Amygdala (tissue), 56 donors: ENCODE measurements at places on chromosomes 16 and 17.

DNA sequence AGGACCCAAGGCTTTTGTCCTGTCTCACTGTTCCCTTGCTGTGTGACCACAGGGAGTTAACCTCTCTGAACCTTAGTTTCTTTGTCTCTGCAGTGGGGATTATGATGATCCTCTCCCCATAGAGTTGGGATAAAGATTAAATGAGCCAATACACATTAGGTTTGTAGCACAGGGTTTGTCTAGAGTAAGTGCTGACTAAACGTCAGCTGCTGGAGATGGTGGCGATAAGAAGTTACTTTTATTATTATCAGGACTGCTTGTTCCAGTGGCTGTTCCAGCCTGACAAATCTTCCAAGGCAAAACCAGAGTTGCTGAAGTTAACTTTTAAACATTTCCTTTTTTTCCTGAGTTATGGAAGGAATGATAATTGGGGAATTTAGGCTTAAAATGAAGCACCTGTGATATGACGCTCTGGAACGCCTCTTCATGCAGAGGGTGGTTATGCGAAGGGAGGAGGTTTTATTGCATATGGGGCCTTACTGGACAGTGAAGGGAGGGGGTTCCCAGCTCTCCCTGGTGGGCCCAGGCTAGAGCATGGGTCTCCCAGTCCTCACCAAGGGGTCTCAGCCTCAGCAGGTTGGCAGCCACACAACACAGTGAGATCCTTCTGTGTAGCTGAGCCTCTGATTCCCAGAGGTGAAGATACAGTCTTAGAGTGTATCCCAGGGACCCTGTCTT lies 35.8 kb downstream of the PLCG2 start:
- DNase-seq: no peak

DNA sequence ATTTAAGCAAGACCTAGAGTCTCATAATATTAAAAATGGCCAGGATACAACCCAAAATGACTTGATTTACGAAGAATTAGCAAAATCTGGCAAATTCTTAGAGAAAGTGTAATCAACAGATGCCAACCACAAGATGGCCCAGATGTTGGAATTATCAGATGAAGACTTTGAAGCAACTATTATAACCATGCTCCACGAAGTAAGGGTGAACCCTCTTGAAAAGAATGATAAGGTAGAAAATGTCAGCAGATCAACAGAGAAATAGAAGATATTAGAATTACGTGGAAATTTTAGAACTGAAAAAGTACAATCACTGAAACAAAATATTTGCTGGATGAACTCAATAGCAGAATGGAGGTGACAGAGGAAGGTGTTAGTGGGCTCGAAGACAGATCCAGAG lies 50.1 kb upstream of the CLEC19A start:
- DNase-seq: no peak

DNA sequence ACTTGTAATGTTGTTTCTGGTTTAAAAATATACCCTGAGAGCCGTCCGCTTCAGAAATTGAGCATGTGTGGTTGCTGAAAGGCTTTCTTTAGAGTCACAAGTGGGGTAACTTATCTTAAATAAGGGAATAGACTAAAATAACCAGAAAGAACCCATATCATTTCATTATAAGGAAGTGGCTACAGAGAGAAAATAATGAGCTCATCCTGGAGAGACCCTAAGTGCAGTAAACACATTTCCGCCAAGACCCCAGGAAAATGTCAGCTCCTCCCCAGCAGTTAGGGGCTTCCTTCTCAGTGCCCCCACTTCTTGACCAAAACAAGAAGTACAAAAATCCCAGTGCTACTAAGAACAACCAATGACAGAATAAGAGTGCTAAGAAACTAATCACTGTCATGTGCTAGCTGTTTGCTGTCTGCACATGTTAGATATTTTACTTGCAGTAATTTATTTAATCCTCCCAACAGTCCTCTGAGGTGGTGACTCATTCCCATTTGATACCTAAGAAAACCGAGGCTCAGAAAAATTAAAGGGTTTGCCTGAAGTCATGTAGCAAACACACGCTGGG lies 83.5 kb downstream of the CDYL2 start:
- no peak for DNase-seq

DNA sequence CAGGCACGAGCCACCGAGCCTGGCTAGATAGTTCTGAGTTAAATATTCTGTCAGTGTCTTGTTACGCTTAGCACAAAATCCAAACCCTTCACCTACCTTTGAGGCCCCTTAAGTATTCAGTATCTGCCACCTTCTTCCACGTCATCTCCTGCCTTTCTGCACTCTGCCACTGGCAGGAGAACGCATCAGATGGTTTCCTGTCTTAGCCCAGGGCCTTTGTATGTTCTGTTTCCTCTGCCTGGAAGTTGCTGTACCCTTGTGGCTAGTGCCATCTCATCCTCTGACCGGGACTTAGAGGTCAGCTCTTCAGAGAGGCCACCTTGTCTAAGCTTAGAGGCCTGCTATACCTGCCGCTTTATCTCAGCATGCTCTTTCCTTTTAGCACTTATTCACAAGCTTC lies 67.5 kb upstream of the LGALS9 start:
- no peak for DNase-seq

DNA sequence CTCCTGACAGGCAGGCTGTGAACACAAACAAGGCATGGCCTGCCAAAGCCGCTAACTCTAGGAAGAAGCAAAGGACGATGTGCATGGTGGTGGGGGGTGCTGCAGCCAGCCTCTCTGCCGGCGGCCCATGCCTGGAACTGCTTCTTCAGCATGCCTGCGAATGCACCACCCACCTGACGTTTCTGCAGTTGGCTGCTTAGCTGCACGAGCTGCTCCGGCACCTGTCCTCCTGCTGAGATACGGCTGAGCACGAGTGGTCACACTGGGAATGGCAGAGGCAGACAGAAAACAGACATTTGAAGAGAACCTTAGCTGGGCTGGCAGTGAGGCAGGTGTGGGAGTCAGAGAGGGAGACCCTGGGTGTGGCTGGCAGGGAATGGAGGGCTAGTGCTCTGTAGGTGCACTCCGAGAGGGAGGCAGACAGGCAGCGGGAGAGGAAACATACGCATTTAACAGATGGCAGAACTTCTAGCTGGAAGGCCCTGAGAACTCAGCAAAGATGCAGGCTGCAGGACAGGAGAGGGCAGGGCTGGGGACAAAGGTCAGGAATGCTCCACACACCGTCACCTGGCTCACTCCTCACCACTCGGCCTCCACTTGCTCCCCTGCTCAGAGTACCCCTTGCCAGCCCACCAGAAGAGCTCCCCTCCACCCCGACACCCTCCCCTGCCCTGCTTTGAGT lies 5.2 kb downstream of the FLCN start:
- DNase-seq: no peak

GRCh38 chr16:19753815-19754643 lies 36.0 kb downstream of the IQCK start:
- no peak for DNase-seq

- DNase-seq: no peak
Measured at GRCh38 chr17:33125552-33125950, 133.9 kb downstream of the SPACA3 start.
